ENCODE measurements at places on chromosomes 3 and 15. TPM values are rescaled to one million over a fixed set of nuclear protein-coding genes. Genes with fewer than 3 reads are reported as not detected.

GRCh38 chr15:79673416-79674123 lies 223.2 kb downstream of the MTHFS start:
- no peak for DNase-seq

GRCh38 chr3:70712449-70713082 lies 400.1 kb upstream of the MDFIC2 start:
- no peak for DNase-seq

SLC25A36 gene
- 67.5 TPM for total RNA-seq

CDHR4 gene
- total RNA-seq: not detected
